ENCODE measurements at places on chromosomes 7 and 10.
A peak's percentile ranks its signal among the peaks of the same experiment; 100 is the strongest.

GRCh38 chr7:45972629-45973312 lies 51.7 kb upstream of the IGFBP3 start:
- no peak for DNase-seq

- peak; percentile 49 for DNase-seq
Measured at GRCh38 chr10:19749185-19749729, 67.0 kb upstream of the PLXDC2 start.

GRCh38 chr7:155487509-155488482 lies 29.9 kb downstream of the EN2 start:
- no peak for DNase-seq

DNA sequence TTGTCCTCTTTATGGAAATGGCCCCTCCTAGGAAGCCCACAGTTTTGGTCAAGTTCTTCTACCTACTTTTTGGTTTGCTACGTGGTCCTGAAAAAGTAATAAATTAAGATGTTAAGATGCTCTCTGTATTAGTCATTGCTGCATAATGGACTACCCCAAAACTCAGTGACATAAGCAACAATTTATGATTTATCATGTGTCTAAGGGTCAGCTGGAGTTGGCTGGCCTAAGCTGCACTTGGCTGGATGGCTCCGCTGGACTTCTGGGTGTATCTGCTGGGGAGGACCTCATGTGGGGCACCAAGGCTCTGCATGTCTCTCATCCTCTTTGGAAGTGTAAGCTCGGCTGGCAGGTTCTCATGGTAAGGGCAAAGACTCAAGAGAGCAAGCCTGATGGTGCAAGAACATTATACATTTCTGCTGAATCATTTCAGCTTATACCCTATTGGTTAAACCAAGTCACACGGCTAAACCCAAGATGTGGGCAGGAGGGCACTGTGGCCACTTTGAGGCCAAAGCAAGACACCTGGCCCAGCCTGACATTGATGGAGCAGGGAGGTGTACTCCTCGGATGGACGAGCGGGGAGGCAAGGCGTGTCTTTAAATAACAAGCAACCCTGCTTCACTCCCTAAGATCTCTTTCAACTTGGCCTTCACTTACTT lies 47.7 kb downstream of the TBXAS1 start:
- no peak for DNase-seq

DNA sequence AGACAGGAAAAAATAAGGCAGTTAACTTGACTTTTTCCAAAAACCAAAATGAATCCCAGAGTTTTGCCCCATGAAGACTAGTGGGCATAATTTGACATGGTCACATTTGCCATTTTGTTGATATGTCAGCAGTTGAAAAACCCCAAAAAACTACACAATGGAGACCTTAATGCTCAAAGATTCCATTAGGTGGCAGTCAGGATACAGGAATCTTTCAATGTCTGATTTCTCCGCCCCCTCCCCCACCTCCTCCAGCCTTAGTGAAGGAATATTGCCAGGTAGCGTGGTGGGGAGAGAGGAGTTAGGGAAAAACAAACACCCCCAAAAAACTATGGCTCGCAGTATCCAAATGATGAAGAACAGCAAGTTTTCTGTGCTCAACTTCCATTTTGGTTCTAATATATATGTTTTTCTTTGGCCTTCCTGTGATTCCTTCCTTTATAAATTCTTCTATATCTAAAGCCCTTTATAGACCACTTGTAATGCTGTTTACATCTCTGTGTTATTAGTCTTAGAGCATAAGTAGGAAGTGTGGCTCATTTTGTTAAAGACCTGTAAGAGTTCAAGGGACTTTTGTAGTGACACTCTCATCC lies 6.7 kb upstream of the SMNDC1 start:
- DNase-seq = peak; percentile 45

DNA sequence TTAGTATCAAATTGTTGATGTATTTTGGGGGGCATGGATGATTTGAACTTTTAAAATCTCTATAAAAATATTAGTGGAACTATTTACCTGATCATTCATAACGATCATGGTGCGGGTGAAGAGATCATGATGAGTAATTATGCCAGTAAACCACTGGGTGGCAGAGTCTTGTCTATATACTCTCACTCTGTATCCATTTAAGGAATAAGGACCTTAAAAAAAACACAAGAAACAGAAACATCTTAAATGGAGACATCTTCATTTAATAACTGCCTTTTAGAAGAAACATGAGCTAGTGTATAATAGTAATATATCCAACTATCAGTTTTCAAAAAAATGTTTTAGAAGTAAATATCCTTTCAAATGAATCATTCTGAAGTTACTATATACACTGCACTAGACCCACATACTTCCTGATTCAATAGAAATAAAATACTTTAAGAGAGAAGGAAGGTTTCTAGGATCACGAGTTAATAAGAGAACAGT lies 84.0 kb downstream of the NRBF2 start:
- DNase-seq = no peak

DNA sequence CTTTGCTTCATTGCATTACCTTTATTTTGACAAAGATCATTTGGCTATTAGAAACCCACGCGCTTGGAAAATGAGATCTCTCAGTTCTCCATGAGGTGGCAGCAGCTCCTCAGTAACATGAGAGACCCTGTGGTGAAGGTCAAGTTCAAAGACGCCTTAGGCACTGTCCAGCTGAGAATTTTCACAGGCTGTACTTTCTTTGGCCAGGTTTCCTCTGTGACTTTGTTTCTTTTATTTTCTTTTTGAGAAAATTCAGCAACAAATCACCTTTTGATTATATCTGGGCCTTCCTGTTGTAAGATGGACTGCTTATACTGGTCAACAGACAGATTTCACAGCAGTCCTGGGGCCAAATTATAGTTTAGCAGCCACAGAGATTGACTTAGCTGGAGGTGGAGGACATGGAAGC lies 54.5 kb downstream of the RAB18 start:
- peak; percentile 20 for DNase-seq

- DNase-seq = no peak
Measured at GRCh38 chr10:105128111-105128510, 487.0 kb downstream of the SORCS3 start.

GRCh38 chr7:74141705-74142104 lies 32.5 kb upstream of the EIF4H start:
- no peak for DNase-seq

GRCh38 chr10:11646450-11646849 lies 35.0 kb upstream of the USP6NL start:
- no peak for DNase-seq

- no peak for DNase-seq
Measured at GRCh38 chr10:90407131-90407530, 450.7 kb downstream of the HTR7 start.

GRCh38 chr7:74307738-74308505 lies 18.7 kb downstream of the CLIP2 start:
- no peak for DNase-seq

DNA sequence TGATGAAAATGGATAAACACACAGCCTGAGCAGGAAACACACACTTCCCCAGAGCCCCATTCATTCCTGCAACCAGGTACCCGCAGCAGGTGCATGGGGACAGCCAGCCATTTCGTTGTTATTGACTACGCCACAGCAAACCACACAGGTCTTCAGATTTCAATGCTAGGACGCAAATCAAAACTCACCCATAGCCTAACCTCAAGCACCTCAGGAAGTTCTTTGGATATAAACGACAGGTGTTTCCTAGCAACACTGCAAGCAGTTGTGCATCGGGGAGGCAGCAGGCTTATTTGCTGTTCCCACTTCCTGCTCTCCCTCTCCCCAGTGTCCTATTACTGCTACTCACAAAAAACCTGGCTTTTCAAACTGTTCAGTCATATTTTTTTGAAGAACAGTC lies 176.5 kb upstream of the FRMD4A start:
- no peak for DNase-seq

DNA sequence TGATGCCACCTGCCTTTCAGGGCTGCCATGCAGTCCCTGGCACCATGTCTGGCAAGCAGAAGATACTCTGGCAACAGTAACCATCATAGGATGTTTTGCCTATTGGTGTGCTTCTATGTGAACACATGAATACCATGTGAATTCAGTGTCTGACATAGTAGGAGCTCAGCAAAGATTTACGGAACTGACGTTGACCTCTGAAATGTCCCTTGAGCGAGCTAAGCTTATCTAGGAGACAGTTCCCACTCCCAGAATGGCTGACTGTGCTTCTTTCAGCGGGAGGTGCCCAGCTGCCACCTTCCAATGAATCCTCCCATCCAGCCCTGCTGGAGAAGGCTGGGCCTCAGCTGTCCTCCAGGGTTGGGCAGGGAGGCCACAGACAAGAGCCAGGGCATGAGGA lies 71.2 kb upstream of the LRRC18 start:
- no peak for DNase-seq

GRCh38 chr10:28674782-28675181 lies 2.5 kb upstream of the BAMBI start:
- DNase-seq = no peak

DNA sequence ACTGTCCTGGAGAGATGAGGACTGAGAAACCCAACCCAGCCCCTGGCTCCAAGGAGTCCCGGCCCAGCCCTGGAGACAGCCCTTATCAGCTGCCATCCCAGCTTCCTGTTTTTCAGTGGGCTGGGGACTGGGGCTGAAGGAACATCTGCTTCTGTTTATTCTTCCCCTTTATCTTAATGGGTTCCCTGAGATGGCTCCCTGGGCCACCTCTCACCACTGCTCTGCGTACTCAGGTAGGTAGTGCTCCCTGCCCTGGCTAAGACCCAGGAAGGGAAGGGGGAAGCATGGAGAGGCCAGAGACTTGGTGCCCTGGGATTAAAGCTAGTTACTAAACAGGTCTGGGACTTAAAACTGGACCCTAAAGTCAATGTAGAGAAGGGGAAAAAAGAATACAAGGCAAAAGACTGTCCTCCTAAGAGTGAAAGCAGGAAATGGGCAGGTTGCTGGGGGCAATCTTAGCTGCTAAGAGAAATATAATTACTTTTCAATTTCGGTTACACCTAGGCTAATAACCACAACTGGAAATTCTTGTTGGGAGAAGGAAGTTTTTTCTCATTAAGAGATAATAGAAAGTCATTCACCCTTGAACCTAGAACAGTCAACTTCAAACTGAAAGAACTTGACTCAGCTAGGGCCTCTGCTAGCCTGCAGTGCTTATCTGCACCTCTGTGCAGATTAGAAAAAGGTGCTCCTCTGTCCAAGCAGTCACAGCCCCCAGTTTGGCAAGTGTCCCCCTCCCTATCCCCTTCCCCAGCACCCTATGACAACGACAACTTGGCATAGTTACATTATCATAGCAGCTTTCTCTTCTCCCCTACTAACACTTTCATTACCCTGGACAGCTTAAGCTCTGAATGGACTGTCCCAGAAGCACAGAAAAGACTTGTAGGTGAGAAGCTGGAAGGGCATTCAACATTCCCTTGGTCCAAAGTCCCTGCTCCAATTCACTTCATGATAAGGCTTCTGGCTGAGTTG lies 65.6 kb upstream of the KDM7A start:
- no peak for DNase-seq

DNA sequence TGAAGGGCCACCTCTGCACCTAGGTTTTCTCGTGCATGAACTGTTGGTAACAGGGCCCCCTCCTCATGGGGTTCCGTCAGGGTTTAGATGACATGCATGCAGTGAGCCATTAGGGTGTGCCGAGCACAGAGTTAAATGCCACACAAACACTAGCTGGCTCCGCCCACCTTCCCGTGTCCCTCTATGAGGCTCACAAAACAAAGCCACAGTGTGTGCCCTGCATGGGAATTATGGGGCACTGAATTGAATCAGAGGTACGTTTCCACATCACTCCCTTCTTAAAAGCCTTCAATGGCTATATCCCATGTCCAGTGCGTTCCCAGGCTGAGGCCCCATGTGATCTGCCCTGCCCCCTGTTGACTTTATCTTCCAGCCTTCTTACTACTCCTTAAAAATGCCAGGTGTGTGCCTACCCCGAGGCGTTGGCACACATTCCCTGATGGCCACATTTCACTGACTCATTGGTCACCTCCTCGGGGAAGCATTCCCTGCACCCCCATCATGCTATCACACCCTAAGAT lies 35.7 kb downstream of the GSDME start:
- no peak for DNase-seq

DNA sequence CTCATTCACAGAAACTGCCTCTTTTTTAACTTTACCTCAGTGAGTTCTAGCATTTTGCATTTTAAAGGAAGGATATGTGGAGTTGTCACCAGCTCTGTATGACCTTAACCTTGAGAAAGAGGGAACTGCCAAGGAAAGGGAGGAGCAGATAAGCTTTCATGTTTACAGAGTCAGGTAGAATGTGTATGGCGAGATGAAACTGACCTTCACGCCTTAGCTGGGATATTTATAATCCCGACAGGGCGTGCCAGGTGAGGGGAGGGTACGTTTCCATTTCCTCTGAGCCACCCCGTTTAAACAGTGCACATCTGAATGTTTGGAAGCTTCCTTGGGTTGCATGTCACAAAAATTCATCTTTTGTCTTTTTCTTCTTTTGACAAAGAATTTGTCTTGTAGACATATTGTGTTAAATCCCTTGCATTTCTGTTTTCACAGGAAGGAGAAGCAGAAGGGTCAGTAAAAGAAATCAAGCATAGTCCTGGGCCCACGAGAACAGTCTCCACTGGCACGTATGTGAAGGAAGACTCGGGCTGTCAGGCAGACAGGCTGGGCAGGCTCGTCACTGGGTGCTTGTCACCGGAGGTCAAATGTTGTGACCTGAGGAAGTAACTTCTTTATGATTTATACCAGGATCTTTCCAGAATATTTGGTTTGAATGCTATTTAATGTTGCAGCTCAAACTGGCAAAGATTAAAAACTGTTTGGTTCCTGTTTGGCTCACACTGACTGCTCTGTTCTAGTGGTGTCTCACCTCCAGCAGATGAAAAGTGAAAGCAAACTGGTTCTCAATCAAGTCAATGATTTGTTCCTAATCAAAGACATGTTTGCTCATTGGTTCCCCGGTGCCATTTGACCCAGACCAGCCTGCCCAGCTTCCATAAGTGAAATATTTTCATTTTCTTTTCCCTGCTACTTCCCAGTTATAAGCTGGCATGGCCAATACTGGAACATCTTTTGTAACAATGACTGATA lies 16.2 kb downstream of the OPTN start:
- DNase-seq = no peak

GRCh38 chr10:112768121-112768520 lies 181.9 kb upstream of the TCF7L2 start:
- no peak for DNase-seq

- no peak for DNase-seq
Measured at GRCh38 chr7:45962861-45963260, 41.8 kb upstream of the IGFBP3 start.

DNA sequence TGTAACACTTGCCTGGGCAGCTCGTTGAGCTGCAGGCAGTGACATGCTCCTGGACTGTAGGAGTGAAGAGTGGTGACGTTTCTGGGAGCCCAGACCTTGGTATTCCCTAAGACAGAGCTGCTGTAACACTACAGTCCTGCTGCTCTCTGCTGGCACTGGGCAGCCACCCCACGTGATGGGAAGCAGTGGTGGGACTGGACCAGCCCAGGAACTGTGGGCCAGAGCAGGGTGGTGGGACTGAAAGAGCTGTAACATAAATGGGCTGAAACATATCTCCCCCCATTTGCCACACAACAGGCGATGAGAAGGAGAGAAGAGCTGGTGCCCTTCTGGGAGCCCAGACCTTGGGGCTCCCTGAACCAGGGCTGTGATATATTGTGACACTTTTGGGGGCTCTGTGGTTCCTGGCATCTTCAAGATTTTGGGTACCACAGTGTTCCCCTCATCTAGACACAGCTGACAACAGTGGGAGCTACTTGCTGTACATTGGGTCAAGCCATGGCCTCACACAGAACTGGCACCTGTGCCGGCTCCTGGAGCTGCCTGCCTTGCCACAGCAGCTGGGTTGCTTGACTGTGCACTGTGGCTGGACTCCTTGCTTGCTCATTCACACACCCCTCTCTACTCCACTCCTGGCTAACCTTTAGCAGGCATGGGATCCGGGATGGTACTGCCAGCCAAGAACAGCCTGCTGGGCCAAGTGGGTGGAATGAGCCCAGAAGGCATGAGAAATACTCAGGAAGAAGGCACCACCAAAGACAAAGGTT lies 161.3 kb upstream of the PCDH15 start:
- no peak for DNase-seq

Measured in fibroblast of skin of left quadriceps (primary cell).